ENCODE measurements at places on chromosomes 4 and X.
A peak's percentile ranks its signal among the peaks of the same experiment; 100 is the strongest.

DNA sequence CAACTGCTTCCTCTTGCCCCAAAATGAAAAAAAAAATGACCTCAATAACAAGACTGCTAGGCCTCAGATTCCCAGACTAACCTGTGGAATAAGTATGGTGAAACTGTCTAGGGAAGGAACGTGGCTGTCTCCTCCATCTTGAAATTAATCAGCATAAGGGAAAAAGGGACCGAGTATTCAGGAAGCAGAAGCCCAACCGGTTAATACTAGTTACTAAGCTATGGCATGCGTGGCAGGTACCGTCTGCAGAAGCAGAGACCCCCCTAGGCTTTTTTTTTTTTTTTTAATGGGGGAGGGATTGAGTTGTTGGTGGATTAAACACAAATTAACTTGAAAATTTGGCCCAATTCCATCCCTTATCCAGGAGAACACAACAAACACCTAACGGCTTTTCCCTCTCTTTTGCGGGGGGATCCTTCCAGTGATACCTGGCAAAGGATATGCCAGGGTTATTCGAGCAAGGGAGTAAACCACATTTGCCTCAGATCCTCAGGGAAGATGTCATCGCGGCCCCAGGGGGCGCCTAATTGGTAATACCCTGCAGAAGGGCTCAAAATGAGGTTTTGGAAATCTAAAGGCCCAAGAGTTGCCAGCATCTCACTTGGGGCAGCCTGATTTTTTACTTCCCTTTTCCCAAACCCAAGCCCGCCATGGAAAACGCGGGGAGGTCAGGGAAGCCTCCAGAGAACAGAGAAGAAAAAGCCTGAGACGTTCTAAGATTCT lies 893 bp downstream of the RLIM start:
- peak; percentile 6 for DNase-seq

- DNase-seq = no peak
Measured at GRCh38 chr4:182179751-182180150, 63.5 kb upstream of the TENM3 start.

DNA sequence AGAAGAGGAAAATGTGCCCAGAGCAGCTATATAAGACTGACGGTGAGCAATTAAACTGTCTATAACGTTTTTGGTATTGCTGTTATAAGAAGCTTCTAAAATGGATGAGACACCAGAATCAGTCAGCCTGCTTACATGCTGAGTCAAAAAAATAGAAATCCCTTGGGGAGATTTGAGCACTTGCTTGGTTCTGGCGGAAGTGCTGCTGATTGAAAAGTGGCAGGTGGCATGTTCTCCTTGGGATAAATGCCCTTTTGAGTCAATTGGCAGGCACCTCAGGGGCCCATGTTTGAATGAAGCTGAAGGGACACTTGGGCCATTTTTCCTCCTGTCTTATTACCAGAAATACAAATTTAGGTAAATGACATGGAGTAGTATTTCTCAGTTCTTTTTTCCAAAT lies 148.7 kb downstream of the PTCHD1 start:
- no peak for DNase-seq

DNA sequence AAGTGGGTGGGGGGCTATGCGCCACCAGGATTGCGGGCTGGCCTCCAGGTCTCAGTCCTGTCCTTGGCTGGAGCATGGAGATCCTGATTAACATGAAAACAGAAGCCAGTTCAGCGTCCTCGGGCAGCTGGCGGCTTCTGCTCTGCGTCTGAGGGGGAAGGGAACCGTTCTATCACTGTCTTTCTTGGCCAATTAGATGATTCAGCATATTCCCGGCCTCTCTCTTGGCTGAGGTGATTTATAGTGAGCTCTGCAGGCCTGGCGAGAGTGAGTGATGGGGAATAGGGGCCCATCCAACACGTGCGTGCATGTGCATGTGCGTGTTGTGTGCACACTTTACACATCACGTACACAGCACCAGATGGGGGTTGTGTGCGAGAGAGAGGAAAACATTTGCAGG lies 145.8 kb upstream of the ATP6AP2 start:
- peak; percentile 61 for DNase-seq

DNA sequence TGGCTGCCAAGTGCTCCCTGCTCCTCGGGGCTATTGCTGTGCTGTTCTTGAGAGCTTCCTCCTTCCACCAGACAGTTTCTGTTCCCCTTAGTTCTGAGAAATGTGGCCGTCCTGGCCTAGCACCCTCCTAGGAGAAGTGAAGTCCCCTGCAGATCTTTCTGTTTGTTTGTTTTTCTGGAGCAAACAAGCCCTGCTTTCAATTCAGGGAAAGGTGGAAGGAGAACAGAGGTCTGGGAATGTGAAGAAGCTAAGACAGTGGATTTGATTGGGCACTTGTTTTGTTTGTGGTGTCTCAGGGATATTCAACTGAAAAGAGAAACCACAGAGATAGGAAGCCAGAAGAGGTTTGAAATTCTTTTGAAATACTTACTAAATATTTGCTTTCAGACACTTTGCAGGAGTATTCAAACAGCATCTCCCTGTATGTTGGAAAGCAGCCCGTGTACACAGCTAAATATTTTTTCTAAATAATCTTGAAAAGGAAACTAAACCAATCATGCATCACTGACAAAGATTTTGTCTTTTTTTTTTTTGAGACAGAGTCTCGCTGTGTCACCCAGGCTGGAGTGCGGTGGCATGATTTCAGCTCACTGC lies 36.5 kb upstream of the PPM1K start:
- DNase-seq = peak; percentile 13

DNA sequence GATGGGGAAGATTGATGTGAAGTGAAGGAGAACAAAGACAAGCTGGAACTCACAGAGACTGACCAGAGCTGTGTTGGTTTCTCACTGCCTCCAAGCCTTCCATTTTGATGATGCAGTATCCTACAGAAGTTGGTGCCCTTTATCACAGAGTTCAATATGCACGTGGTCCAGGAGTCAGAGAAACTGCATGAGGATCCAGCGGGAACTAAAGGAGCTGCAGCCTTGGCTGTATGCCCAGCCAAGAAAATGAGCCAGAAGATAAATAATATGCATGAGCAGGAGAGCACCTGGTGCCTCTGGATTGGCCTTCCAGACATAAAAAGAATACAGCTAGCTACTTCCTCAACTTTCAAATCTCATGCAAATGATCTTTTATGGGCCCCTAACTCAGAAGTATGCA lies 44.3 kb upstream of the DCLK2 start:
- peak; percentile 8 for DNase-seq

- no peak for DNase-seq
Measured at GRCh38 chrX:13732246-13733067, 2.0 kb downstream of the TRAPPC2 start.

- DNase-seq = no peak
Measured at GRCh38 chr4:109973529-109973905, 60.8 kb downstream of the EGF start.

- DNase-seq = no peak
Measured at GRCh38 chr4:94525993-94526728, 74.4 kb downstream of the PDLIM5 start.

DNA sequence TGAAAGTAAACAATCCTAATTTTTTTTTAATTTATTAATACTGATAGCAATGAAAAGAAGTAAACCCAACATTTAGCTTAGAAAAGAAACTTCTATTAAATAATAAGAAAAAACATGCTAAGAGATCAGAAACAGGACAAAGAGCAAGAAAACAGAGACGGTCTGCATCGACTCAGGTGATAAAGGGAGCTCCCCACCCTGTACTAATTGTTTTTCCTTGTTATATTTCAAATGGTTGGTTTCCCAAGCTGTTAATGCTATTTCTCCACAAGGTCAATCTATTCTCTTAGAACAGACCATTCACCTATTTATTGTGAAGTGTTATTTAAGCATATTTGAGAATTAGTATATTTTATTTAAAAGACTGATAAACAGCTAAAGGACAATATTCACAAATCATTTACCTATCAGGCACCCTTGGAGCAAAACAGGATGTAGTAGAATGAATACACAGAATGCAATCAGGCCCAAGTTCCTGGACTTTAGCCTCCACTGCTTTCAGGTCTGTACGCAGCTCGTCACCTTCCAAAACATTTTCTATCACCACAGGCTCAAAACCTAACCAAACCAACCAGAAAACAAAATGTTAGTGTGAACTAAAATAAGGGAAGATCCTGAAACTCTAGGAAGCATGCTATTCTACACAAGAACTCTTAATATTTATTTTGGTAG lies 5.5 kb downstream of the SEPSECS start:
- DNase-seq = no peak

DNA sequence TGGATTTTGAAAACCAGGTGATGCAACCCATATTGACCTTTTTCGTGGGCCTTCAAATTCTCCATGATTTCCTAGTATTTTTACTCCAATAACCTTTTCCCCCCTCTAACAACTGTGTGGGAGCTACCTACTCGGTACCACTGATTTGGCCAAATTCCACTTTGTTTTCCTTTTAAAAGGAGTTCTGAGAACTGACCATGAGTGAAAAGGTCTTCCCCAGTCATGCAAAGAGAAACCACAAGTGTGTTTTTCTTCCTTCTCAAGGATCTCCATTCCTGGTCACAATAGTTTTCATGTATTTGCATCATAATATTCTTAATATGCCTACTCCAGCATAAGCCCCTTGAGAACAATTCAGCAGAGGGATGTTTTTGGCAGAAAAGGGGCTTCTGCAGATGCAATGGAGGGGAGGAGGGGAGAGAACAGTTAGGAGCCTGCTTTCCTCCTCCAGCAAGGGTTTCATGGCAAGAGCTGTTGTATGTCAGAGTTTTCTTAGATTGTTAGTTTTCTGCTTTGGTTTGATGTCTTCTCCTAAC lies 195.3 kb upstream of the ANXA3 start:
- DNase-seq = no peak

- no peak for DNase-seq
Measured at GRCh38 chr4:17336986-17337385, 174.9 kb downstream of the QDPR start.

GRCh38 chr4:133154725-133155124 lies 5.6 kb downstream of the PCDH10 start:
- no peak for DNase-seq

- no peak for DNase-seq
Measured at GRCh38 chrX:107571296-107571998, 56.9 kb upstream of the PRPS1 start.

GRCh38 chr4:130071746-130072145 lies 975.8 kb downstream of the C4orf33 start:
- DNase-seq = no peak

DNA sequence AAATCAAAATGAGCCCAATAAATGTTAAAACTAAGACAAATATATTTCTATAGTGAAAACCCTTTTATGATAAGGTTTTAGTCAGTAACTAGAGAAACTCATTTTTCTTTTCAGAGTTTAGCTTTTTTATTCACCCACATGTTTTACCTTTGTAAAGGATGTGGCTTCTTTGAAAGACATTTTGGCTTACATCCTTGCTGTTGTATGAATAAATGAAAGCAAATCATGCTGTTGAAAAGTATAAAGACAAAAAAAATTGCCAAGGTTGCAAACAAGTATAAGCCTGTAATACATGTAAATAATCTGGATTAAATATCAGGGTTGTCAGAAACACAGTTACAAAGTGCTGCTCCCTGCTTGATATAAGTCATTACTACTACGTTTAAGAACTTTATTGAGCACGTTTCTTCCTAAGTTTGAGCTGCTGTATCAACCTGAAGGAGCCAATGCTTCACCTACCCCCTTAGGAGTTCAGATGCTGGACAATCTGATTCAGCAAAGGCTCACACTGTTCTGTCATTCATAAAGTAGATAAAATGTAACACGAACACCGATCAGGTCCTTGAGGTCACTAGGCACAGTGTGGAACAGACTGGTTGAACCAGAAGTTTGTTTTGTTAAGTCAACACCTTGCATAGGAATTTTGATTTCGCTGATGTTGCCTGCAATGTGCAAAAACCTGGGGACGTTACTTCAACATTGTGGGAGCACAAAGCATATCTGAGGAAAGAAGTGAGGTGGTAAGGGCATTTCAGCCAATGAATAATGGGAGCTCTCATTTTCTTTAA lies 321.2 kb upstream of the BMP3 start:
- no peak for DNase-seq

- DNase-seq = no peak
Measured at GRCh38 chrX:3442691-3443090, 96.2 kb upstream of the MXRA5 start.

DNA sequence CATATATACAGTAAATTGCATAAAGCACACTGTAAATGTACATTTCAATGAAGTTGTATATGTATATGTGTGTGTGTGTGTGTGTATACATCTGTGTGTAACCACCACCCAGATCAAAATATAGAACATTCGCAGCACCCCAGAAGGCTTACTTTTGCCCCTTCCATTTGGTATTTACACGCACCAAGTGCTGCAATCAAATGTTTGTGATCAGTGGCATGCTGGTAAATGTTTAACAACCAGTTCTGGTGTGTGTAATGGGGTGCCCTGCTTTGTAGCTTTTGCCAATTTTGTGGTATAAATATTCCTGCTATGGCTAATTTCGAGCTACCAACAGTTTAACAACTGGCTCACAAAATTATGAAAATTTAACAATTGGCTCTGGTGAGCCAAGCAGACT lies 101.3 kb downstream of the RTL5 start:
- no peak for DNase-seq

GRCh38 chr4:16079046-16079445 lies 4.8 kb downstream of the PROM1 start:
- DNase-seq = no peak

GRCh38 chr4:128979934-128980333 lies 113.4 kb downstream of the SCLT1 start:
- DNase-seq = peak; percentile 22

GRCh38 chr4:4289597-4289940 lies 385 bp downstream of the LYAR start:
- DNase-seq = no peak

DNA sequence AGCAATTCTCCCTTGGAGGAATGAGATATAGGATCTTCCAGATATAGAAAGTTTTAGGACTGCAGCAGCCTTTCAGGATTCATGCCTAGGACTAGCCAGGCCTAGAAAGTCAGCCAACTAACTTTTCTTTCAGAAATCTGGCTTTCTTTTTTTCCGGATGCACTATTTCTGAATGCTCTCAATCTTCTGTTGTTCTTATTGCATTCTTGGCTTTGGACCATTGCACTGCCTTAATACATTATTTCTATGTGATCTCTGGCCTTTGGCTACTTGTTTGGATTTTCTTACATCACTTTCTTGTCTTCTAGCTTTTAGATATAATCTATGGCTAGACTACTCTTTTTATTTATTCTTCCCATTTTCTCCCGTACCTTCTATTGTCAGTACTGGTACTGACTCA lies 813.1 kb upstream of the HTR2C start:
- DNase-seq = no peak

- no peak for DNase-seq
Measured at GRCh38 chrX:82163701-82164100, 961.8 kb downstream of the SH3BGRL start.

GRCh38 chr4:142104041-142104440 lies 467.7 kb downstream of the IL15 start:
- DNase-seq = no peak

DNA sequence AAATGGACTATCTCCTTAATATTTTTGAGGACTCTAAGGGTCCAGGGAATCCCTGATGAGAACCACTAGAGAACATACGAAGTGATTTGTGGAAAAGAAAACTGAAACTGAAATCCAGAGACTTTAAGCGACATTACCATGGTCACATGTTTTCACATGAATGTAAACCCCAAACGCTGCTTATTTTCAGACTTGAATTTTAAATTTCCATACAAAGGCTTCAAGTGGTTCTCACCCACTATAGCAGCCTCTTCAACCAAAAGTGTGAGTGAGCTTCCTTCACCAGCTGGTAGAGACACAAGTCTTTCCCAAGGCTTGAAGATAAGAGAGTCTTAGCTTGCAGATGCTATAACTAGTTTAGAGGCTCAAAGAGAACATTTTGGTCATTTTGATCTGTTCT lies 232.7 kb downstream of the MGST2 start:
- DNase-seq = no peak
